Frontal cortex (tissue), 4 donors: ENCODE measurements at places on chromosomes 3 and 15.
A peak's percentile ranks its signal among the peaks of the same experiment; 100 is the strongest.

GRCh38 chr3:155342344-155342743, 48.9 kb upstream of the STRIT1 start:
- no peak for DNase-seq

DNA sequence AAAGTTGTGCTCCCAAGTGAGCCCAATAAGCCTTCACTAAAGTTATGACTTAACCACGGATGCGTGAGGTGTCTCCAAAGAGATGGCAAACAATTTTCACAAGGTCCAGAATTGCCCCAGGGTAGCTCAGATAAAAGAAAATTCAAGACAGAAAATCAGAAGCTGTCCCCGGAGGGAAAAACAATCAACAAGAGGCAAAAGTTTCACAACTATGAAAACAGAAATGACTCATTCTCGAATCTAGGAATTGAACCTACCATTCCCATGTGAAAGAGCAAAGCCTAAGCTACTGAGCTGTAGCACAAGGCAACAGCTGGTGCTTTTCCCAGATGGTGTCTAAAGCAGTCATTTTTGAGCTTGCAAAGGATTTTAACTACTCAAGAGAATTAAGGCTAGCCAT, 33.5 kb upstream of the MKRN3 start:
- peak; percentile 9 for DNase-seq

GRCh38 chr15:69668963-69669362, 216.3 kb downstream of the RPLP1 start:
- DNase-seq = no peak

DNA sequence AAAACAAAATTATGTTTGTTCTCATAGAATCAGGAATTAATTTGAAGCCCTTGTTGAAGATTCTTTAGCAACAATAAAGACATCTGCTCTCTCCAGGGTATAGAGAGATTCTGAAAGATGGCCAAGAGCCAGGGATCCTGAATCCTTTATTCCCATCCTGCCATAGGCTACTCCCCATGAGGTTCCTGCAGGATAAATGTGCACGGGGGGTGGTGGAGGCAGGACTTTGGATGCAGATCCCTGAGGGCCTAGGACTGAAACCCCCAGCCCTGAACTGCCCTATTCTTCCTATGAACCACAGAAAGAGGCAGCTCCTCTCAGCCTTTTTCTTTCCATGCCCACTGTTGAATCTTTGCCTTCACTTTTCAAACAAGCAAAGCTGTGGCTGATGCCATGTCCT, 17.1 kb downstream of the TMEM108 start:
- DNase-seq = no peak

GRCh38 chr3:144107923-144108322, 136.3 kb downstream of the DIPK2A start:
- DNase-seq = no peak

DNA sequence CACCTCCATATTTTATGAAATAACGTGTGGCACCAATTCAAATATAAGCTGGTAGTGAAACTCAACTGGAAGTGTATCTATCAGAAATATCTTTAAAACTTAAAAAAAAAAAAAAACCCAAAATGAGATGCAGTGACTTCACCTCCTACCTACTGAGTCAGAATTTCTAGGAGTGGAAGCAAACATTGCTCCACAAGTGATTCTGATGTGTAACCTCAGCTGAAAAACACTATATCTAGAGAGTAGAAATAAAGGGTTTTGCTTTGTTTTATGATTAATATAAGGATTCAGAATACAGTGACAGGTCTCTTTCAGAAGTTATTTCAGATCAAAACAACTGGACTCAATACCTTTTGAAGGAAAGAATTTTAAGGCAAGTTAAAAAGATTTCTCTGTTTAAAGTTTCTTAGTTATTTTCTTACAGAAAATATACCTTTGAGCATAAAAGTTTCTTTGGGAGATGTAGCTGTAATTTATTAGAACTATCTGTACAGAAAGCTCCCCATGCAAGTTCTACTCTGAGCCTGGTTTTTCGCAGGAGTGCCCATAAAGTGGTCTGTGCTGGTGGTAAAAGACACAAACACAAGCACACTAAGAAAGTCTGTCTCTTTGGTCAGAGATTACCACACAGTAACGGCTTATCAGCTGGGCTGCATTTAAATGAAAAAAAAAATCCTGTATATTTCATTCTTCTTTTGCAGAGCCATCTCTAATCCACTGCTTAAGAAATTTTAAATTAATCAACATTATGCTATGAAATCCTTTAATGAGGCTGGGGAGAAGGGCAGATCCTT, 59.9 kb upstream of the PPIB start:
- no peak for DNase-seq

DNA sequence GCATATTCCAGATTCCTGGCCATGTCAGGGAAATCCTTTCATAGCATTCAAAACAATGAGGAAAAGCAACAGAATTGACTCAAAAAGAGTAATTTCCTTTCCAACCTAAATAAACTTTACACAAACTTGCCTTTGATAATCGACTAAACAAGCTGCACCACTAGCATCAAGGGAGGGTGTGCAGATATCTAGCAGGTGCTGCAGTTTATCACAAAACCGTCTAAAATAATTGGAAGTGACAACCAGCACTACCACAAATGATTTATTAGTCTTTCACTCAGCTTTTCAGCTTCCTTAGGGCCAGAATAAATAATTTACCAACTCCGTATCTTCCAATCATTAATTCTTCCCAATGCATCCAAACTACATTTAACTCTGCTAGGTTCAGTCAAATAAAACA, 71.7 kb downstream of the TBC1D5 start:
- DNase-seq = no peak

GRCh38 chr3:42999212-42999611, 20.1 kb downstream of the GASK1A start:
- no peak for DNase-seq

DNA sequence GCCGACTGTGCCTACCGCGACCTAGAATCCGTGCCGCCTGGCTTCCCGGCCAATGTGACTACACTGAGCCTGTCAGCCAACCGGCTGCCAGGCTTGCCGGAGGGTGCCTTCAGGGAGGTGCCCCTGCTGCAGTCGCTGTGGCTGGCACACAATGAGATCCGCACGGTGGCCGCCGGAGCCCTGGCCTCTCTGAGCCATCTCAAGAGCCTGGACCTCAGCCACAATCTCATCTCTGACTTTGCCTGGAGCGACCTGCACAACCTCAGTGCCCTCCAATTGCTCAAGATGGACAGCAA, 1.4 kb downstream of the ISLR start:
- DNase-seq = no peak

- DNase-seq = no peak
Observed at GRCh38 chr15:47409038-47409437, 308.3 kb upstream of the SEMA6D start.

DNA sequence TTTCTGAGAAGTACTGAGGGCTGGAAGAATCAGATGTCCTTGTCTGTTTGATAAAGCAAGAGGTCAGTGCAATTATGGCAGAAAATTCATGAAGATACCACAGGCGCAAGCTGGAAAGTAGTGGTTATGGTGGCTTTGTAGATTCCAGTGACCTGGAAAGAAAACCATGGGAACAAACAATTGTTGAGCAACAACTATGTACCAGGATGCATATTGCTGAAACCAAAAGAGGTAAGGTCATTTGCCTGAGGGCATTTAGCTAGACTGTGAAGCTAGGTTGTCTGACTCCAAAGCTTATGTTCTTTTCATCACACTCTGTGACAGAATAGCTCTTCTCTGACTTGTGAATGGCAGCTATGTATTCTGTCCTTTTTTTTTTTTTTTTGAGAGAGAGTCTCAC, 74.0 kb downstream of the B3GALNT1 start:
- DNase-seq = no peak

DNA sequence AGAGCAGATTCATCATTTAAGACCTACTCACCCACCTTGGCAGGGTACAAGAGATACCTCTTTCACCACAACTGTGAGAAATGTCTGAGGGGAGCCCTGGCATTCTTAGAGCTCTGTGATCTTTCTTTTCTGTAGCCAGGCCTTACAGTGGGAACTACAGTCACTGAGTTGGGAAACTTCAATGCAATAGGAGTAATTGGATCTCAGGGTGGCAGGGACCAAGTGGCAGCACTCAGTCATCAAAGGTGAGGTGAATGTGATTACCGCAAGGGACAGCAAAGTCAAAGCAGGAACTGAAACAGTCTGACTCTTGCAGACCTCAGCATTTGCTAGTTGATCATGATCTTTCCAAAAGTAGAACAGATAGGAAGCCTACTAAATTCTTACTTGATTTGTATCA, 7.2 kb upstream of the MCF2L2 start:
- DNase-seq = no peak

GRCh38 chr3:12462159-12462947, 21.9 kb upstream of the TSEN2 start:
- DNase-seq = no peak

DNA sequence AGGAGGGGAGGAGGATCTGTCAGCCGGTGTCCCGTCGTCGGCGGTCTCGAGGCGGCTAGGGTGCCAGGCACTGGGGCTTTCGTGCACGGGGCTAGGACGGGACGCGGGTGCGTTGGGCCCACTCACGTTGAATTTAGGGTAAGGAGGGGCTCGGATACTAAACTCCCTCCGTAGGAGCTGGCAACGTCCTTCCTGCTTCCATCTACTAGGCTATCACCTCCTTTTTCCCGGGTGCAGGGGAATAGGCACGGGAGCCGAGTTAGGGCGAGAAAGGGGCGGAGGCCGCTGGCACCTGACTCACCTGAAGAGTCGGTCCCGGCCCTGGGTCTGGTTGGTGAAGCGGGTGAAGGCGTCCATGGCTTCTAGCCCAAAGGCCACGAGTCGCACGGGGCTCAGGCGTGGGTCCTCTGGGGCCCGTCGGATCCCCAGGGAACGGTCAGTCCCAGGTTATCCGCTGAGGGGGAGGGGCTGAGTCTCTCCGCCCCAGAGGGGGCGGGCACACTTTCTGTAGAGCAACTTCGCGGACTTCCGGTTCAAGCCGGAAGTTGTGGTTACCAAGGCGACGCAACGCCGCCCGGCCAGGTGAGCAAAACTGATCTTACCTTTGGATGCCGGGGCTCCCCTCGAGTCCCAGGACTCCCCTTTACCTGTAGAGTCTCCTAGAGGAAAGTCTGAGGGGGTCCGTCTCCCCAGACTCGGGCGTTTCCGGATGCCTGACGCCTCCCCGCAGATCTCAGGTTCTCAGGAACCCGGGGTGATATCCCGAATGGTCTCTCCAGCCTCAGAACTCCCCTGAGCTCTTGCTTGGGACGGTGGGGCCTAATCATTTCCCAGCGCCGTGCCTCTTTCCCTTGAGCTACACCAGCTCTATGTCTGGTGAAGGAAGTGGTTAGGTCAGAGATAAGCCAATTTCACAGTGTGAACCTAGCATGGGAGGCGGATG, at the start of the genes PEX11A and WDR93:
Gene PEX11A, minus strand, starts transcription at position 479 of the 943 bp plus-strand sequence. Its CDS starts 122 bp downstream, at position 357.
Gene WDR93, plus strand, starts transcription at position 536 of the 943 bp plus-strand sequence. CDS start 10,936 bp downstream, outside the sequence.
- no peak for DNase-seq

DNA sequence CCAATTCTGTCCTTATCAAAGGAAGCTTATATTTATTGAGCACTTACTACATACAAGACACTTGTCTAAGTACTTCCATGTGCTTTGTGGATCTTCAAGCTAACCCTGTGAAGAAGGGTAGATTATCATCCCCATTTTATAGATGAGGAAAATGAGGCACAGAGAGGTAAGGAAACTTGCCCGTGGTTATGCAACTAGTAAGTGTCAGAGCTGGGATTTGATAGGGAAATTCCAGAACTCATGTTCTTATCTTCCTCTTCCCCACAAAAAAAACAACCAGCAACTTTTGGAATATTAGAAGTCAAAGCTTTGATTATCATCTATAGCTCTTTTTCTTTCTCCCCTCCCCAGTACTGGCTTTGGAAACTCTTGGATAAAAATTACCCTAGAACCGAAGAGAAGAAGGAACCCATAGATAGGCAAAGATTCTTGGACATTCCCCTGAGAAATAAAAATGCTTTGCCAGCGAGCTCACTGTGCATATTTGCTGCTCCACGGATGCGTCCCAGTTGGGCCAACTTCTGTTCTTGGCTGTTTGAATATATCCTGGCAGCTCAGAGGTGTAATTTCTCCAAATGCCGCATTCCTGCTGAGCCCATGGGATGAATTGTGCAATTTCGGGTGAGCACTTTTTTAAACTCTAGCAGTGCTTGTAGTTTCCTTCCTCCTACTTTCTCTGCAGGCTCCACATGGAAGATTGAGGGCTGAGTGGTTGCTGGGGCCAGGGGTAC, 591.5 kb upstream of the CFAP20DC start:
- no peak for DNase-seq

- no peak for DNase-seq
Observed at GRCh38 chr3:73719413-73719851, 94.7 kb upstream of the PDZRN3 start.

GRCh38 chr3:23940775-23941174, 4.3 kb upstream of the NR1D2 start:
- DNase-seq = no peak

DNA sequence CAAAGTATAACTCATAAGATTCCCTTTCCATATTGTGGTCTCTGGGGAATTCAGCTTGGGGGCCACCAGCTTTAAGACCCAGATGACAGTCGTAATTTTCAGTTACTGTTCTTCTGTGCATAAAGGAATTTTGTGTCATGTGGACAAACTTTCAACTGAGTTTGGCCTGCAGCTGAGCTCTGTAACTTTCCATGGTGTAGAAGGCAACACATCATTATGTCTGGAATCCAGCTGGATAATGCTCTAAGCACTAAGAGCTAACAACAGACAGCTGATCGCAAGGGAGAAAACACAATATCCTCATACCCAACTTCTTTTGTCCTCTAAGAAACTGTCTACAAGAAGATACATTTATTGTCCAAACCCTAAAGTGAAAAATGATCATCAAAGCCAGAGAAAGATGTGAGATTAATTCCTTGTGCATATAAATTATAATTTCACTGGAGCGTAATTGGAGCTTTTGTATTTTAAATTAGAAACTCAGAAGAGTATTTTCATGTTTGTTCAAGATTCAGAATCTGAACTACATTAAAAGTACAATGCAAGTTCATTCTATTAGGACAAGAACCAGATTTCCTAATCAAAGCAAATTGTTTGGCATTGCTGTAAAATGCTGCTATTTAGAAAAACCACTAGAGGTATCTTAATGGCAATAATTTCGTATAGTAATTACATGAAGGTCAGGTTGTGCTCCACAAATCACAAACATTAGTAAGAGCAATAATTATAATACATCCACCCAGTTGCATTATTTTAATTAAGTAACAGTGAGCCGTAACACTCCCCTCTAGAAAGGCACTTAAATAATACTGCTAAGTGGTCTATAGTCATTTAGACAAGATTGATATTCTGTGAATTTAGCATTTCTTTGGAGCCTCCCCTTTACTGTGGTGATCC, 218.8 kb downstream of the ATP8B4 start:
- DNase-seq = no peak

GRCh38 chr3:159319156-159319555, 517.3 kb downstream of the MFSD1 start:
- DNase-seq = no peak

GRCh38 chr3:108292905-108293328, 3.4 kb upstream of the HHLA2 start:
- no peak for DNase-seq

GRCh38 chr15:43133430-43134156, at the start of gene TMEM62:
Gene TMEM62 (plus strand): TSS chr15:43133586. CDS start chr15:43133803, 217 bp downstream.
- DNase-seq = peak; percentile 80

DNA sequence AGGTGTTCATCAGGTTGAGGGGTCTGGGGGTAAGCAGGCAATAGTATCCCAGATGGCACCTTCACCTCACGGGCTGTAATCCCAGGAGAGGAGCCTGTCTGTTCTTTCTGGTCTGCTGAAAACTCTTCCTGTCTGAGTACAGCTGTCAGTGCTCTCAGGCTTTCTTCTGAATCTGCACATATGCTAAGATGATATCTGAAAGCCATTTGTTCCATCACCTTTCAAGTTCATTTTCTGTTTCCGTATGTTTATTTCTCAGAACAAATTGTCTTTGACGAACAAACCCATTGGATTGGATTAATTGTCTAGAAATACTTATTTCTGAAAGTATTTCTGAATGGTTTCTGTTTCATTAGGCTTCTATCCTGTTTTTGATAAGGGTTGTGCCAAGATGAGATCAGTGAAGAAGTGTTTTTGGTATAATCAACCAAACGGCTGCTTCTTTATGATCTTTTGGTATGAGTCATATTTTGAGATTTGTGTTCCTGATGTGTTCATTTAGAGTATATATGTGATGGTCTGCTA, 13.3 kb downstream of the ZNF592 start:
- no peak for DNase-seq
